ENCODE measurements at places on chromosomes 4 and X.

DNA sequence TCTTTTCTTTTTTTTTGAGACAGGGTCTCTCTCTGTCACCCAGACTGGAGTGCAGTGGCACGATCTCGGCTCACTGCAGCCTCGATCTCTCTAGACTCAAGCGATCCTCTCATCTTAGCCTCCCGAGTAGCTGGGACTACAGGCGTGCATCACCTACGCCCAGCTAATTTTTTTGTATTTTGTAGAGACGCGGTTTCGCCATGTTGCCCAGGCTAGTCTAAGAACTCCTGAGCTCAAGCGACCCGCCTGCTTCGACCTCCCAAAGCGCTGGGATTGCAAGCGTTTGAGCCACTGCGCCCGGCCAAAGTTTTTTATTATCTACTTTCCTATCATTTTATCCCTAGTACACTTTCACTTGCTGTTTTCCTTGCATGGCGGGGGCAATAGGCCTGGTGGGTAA lies 1.4 kb downstream of the UBA6 start:
- DNase-seq = no peak

DNA sequence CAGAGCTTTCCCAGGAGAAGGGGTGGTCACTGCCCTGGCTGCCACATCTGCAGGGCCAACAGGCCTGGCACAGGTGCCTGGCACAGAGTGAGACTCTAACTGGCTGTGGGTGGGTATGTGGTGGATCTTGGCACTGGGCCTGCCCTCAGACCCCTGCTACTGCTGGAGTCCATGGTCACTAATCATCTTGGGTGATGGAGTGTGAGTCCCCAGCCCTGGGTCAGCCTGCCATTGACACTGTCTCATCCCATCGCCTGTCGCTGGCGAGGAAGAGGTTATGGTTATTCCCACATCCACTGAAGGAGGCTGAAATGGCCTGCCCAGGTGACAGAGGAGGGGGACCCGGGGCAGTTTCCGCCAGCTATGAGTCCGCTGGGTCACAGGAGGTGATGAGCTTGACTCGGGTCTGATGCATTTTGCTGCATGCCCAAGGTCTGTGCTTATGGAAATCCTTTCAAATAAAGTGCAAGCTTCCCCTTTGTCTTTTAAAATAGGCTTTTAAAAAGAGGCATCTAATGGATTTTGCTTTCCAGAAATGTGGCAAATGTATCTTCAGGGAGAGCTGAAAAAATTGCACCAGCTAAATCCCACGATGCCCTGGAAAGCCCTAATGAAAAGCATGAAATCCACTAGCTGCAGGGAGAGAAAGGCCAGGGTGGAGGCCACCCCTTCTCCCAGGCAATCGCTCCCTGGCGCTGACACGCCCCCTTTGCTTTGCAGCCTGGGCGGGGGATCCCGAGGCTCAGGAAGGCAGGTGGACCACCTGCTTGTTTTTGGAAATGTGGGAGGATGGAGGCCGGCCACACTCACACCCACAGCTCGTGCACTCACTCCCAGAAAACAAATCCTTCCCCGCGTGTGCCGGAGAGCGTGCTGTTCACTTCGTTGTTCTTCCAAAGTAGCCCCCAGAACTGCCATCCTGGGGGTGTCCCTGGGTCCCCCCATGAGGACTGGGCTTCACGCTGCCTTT lies 54.9 kb downstream of the ABLIM2 start:
- no peak for DNase-seq

DNA sequence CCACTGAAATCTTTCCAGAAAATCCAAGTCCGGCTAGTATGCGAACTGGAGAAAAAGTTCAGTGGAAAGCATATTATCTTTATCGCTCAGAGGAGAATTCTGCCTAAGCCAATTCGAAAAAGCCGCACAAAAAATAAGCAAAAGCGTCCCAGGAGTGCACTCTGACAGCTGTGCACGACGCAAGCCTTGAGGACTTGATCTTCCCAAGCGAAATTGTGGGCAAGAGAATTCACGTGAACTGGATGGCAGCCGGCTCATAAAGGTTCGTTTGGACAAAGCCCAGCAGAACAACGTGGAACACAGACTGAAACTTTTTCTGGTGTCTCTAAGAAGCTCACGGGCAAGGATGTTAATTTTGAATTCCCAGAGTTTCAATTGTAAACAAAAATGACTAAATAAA lies 34.4 kb downstream of the STX18 start:
- no peak for DNase-seq

- no peak for DNase-seq
Measured at GRCh38 chr4:118350961-118351360, 1.8 kb downstream of the PRSS12 start.

GRCh38 chr4:10670321-10670720 lies 14.2 kb downstream of the CLNK start:
- no peak for DNase-seq

DNA sequence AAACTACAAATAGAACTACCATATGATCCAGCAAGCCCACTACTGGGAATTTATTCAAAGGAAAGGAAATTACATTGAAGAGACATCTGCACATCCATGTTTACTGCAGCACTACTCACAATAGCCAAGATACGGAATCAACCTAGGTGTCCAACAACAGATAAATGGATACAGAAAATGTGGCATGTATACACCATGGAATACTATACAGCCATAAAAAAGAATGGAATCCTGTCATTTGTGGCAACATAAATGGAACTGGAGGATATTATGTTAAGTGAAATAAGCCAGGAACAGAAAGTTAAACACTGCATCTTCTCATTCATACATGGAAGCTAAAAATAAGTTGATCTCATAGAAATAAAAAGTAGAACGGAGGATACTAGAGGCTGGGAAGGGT lies 58.1 kb downstream of the RPS3A start:
- no peak for DNase-seq

DNA sequence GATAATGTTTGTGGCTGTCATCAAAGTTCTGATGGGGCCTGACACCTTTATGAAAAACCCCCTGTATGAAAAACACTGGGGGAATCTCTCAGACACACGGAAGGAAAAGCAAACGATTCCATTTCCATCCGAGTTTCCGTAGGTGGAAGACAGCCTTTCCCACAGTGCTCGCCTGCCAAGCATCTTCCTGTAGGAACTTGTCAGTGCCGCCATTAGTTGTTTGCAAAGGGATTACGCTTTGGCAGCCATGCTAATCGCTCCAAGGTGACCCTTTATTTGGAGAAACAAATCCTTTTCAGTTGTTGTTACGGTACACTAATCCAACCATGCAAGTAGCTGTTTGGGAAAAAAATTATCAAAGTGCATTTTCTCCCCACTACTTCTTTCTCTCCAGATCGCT lies 44.4 kb upstream of the STOX2 start:
- no peak for DNase-seq

DNA sequence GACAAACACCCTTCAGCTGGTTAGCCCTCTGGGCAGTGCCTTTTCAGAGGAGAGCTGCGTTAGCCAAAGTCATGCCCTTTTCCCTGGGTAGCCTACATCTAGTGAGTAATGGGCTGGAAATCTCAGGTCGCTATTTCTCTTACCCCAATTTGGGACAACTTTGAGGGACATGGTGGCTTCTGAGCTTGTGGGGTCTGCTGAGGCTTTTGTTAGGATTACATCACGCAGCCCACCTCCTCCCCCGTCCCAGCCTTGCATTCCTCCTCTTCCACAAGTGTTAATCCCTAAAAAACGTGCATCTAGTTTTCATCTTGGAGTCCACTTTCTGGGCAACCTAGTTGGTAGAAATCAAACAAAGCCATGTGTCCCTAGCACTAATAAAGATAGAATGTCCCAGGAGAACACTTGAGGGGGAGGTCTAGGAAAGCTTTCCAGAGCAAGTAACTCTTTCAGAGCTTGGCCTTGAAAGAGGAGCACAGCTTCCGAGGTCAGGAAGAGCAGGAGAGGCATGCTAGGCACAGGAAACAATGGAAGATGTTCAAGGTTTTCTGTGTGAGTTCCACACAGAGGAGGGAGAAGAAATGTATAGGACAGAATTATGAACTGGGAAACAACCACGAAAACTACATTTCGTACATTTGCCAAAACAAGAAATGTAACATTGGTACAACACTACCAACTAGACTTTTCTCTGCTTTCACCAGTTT lies 2.8 kb downstream of the MRFAP1 start:
- DNase-seq = no peak

DNA sequence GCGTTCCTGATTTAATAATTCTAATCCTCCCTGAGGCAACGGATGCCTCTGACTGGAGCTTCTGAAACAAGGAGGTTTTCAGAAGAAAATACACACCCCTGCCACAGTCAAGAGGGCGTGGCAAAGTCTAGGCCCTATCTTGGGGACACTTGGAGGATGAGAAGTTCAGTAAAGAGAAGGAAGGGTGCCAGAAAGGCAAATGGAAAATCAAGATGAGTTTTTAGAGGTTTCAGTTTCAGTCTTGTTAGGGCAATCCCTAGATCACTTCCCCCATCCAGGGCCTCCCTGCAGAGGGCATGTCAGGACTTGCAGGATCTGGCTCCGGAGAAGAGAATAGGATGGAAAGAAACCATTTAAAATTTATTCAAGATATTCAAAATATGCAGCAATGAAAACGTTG lies 28.5 kb upstream of the FGF2 start:
- peak; percentile 79 for DNase-seq

DNA sequence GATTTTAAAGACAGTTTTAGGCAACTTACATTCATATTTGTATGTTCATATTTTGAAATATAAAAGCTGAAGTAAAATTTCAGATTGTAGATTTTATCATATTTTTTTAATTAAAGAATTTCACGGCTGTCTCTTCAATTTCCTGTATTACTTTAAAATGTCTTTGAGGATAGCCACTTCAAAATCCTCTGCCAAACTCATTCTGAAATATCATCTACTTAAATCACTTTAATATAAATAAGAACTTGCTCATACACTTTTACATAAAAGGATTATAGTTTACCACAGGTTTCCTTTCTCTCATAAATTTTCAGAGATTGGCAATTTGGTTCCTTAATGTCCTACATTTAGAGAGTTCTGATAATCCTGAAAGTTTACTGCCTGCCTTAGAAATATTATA lies 478.2 kb downstream of the ADGRL3 start:
- no peak for DNase-seq

DNA sequence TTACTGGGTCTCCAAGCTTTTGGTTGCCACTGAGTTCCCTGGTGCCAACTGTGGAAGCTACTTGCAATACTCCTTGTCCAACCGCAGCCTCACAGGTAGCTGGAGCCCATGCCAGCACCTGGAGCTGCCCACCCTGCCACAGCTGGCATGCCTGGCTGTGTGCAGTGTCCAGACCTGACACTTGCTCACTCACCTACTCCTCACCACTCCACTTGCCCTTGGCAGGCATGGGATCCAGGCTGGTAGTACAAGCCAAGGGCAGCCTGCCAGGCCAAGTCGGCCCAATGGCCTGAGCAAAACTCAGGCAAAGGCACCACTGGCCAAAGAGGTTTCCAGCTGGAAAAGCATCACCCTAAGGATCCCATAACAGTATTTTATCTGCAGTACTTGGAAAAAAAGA lies 246.3 kb downstream of the PDGFC start:
- DNase-seq = no peak

DNA sequence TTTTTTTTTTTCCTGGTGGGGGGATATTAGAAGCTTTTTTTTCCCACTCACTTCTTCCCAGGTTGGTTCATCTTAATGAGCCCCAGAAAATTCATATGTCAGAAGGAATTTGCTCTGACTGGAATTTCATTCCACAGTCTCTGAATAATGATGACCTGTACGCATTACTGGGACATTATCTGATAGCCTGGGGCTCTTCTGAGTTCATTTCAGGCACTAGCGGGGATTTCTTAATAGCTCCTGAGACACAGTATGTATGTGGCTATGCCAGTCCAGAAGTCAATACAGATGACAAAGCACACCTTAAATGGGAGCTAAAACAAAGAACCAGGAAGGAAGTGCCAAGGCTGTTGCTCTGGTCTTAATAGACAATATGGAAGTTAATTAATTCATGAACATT lies 295.2 kb upstream of the IGFBP7 start:
- no peak for DNase-seq

GRCh38 chr4:82900411-82901182 lies at the start of gene THAP9:
THAP9 (plus strand) TSS chr4:82900735; CDS start chr4:82900803, 68 bp downstream.
- DNase-seq = peak; percentile 92

DNA sequence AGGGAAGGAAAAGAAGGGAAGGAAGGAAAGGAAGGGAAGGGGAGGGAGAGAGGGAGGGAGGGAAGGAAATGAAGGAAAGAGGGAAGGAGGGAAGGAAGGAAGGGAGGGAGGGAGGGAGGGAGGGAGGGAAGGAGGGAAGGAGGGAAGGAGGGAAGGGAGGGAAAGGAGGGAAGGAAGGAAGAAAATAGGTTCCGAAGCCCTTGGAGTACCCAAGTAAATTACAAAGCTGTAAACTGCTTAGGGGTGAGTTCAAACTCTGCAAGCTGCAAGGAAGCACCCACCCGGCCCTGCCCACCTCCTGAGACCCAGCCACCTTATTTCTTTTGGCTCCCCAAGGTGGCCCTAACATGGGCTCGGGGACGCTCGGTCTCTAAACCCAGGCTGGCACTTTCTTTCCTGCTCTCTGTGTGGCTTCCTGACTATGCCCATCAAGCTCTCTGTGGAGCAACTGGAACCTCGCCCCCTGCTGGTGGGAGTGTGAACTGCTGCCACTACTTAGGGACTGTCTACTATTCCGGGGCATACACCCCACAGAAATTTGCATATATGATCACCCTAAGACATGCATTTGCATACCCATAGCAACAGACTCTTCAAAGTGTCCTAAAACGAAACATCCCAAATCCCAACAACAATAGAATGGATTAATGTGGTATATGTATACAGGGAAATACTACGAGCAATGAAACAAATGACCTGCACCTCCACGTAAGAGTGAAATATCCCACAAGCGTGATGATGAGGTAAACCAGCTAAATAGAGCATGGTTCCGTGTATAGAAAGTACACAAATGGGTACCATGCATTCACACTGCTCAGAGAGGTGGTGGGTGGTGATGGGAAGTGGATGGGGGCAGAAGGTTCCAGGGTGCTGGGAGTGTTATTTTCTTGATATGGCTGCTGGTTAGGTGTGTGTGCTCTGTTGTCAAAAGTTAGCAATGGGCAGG lies 151.7 kb upstream of the TBL1X start:
- DNase-seq = no peak

GRCh38 chr4:184251670-184251980 lies 34.0 kb upstream of the ENPP6 start:
- DNase-seq = no peak

- DNase-seq = no peak
Measured at GRCh38 chrX:39309721-39310152, 508.5 kb downstream of the MID1IP1 start.

DNA sequence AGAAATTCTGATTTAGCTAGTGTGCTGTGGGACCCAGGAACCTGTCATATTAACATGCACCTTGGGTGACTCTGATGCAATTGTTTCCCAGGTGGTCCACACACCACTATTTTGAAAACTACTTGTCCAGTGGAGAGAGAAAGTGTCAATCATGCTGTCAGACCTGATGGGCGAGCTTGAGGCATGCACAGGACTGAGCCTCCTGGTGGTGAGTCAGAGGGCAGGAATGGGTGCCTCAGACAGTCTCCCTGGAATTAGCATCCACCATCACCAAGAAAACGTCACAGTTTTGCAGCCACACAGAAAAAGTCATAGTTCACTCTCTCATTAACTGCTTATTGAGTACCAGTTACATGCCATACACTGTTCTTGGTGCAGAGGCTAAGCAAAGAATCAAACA lies 181.8 kb upstream of the MAOA start:
- DNase-seq = no peak

GRCh38 chrX:63708801-63709200 lies 76.2 kb downstream of the ARHGEF9 start:
- no peak for DNase-seq

- DNase-seq = no peak
Measured at GRCh38 chr4:34280131-34280530, 1964.2 kb downstream of the ARAP2 start.

- no peak for DNase-seq
Measured at GRCh38 chrX:9317176-9317575, 147.7 kb upstream of the TBL1X start.

- DNase-seq = no peak
Measured at GRCh38 chr4:38149997-38150671, 189.9 kb downstream of the PTTG2 start.
